ENCODE measurements at places on chromosomes 6 and 20.
A peak's percentile ranks its signal among the peaks of the same experiment; 100 is the strongest.

GRCh38 chr6:148502083-148502772 lies 159.6 kb downstream of the SASH1 start:
- H3K4me3 ChIP-seq: no peak overlapping the region
- H3K27me3 ChIP-seq: no peaks in the 10 kb centered on the region
- H3K36me3 ChIP-seq: no peaks in the 10 kb centered on the region
- peak overlapping the region; percentile 92 for H3K27ac ChIP-seq
- DNase-seq: no peak

DNA sequence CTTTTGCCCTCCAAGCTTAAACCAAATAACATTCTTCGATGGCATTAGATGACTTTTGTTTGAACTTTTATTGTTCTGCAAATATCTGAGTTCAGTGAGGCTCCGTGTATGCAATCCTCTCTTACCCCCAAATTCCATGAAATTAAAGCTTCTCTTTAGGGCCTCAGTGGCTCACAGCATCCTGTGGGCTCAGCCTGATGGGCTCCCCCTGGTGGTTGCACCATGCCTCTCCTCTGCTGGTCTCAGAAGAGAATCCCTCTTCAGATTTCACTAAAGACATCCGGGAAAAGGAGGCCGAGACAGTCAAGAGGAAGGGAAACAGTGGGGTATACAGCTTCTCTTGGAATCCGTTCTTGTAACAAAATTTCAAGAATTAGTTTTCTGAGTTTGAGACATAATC lies 331.6 kb upstream of the NT5E start:
- no peak overlapping the region for H3K4me3 ChIP-seq
- no peaks in the 10 kb centered on the region for H3K4me1 ChIP-seq
- H3K36me3 ChIP-seq: no peaks in the 10 kb centered on the region

DNA sequence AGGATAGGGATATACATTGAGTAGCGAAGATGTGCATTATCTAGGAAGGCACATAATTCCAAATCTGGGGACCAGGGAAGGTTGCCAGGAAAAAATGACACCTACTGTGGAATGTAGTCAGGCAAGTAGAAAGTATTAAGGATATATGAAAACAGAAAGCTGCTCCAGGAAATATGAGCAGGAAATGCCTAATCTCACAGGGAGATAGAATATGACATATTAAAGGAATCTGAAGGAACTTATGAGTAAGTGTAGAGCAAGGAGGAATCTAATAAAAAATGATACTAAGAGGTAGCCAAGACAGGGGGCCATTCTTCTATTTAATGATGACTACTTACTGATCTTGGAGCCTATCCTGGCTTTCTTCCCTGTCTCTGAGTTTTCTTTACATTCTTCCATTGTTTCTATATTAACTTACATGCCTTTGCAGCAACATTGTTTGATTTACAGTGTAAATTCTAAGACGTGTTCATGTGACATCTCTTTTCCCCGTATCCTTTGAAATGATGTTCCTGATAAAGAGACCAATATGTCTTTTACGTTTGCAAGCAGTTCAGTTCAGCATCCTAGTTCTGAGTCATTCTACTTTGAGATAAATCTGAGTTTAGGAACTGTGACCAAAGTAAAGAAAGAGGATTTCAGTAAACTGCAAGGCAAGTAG lies 58.6 kb downstream of the TINAG start:
- H3K4me1 ChIP-seq: no peaks in the 10 kb centered on the region
- no peaks in the 10 kb centered on the region for H3K36me3 ChIP-seq
- no peak overlapping the region for H3K4me3 ChIP-seq
- no peak overlapping the region for H3K27ac ChIP-seq
- no peak for DNase-seq
- H3K27me3 ChIP-seq: no peaks in the 10 kb centered on the region

DNA sequence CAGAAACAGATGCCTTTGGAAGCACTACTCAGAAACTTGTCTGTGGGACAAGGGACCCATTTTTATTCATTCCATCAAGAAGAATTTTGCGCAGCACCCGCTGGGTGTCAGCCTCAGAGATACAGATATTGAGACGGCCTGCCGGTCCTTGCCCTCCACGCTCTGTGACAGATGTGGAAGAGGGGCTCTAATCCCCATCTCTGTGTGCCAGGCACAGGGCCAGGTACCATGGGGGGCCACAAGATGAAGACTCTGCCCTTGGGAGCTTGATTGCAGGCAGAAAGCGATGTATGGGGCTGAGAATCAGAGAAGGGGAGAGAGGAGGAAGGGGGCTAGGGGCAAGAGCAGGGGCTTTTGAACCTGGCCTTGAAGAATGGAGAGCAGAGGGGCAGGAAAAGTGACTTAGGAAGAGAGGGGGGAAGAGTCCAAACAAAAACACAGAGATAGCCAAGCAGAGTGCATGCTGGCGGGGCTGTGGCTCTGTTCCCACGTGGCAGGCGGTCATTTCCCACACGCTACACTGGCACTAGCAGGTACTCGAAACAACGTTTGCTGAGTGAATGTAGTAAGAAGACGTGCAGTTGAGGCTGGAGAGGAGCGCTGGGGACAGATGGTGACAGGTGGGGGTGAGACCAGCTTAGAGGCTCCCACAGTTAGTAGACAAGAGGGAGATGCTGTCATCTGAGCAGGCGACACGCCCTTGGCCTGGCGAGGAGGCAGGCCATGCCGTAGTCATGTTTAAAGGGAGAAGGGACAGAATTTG lies 170.3 kb upstream of the SNX9 start:
- H3K27me3 ChIP-seq: no peaks in the 10 kb centered on the region
- no peaks in the 10 kb centered on the region for H3K36me3 ChIP-seq
- no peak for DNase-seq
- peaks cover 6% of the 10 kb centered on the region for H3K4me1 ChIP-seq
- no peak overlapping the region for H3K27ac ChIP-seq
- H3K4me3 ChIP-seq: no peak overlapping the region

- no peak for DNase-seq
- H3K27ac ChIP-seq: no peak overlapping the region
- H3K4me3 ChIP-seq: no peak overlapping the region
- H3K36me3 ChIP-seq: no peaks in the 10 kb centered on the region
- no peaks in the 10 kb centered on the region for H3K4me1 ChIP-seq
- H3K27me3 ChIP-seq: no peaks in the 10 kb centered on the region
These were observed 302.0 kb upstream of the PLCB4 start for GRCh38 chr20:8766868-8767390.
